ENCODE measurements at places on chromosomes 1 and 21. TPM values are rescaled to one million over a fixed set of nuclear protein-coding genes. Genes with fewer than 3 reads are reported as not detected.

Gene GFI1
- 3.3 TPM for total RNA-seq

Gene S100PBP
- 17.1 TPM for total RNA-seq

DNA sequence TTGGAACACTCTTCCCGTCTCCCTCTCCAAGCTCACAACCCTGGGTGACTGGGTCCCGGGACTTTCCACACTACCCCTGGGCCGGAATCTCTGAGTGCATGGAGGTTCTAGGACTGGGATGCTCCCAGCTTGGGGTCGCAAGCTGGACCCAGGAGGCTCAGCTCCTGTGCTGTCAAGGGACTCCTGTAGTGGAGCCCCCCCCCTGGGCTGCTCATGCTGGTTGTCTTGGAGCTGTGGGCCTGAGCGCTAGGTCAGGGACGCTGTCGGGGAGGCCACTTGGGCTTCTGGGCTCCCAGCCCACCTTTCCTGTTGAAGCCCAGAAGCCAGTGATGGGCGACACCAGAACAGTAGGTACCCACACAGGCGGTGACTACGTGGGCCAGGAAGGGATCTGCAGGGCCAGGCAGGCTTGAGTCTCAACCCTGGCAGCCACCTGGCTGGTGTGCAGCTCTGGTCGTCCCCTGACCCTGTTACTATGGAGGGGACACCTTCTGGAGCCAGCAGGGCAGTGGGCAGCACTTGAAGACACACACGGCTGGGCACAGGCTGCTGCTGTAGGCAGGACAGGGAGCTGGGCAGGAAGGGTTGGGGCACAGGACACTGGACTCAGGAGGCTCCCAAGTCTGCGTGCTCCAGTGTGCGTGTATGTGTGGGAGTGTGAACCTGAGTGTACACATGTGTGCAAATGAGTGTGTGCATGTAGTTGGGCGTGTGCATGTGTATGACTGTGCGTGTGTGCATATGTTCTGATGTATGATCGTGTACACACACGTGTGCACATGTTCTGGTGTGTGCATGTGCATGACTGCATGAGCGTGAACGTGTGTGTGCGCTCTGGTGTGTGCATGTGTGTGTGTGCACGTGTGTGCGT is 3.0 kb downstream of the MMEL1 start:
- H3K27ac ChIP-seq, result no peak overlapping the region
- peaks cover 19% of the 10 kb centered on the region for H3K4me1 ChIP-seq
- no peak for DNase-seq
- no peaks in the 10 kb centered on the region for H3K36me3 ChIP-seq

Gene CHIT1
- total RNA-seq, result 0.17 TPM

DNA sequence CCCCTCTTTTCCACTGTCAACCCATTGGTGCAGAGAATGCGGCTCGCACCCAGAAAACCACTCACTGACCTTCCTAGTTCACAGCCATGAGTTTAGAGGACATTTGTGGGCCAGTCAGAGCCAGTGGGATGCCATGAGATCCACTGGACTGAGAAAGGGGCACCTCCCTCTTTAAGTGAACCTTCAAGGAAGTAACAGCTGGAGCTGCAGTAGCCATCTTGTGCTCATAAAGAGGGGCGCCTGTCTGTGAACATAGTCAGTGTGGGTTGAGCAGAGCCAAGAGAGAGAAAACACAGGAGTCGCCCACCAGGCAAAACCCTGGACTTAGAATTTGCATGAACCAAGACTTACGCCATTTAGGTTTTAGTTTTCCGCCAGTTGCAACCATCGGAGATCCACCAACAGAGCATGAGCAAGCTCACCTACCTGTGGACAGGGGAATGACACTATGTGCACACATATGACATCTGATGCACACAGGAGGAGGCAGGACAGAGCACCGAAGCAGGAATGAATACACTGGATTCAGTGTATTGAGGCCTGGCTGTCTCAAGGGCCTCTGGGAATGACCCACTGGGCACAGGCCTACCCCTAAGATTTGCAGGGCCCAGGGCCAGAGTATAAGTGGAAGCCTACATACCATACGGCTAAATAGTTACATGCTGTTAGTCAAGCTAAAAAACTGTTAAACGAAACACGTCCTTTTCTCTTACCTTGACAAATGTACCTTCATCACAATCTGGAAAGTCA is 151.6 kb downstream of the GRIK3 start:
- peak; percentile 87 for DNase-seq
- no peak overlapping the region for H3K4me3 ChIP-seq
- peaks cover 37% of the 10 kb centered on the region for H3K27me3 ChIP-seq

Gene NBPF10
- total RNA-seq, result 0.69 TPM

- H3K4me3 ChIP-seq, result no peak overlapping the region
- no peaks in the 10 kb centered on the region for H3K36me3 ChIP-seq
- H3K27ac ChIP-seq, result no peak overlapping the region
- no peaks in the 10 kb centered on the region for H3K27me3 ChIP-seq
- DNase-seq, result no peak
Observed at GRCh38 chr1:229665912-229666558, 40.0 kb downstream of the URB2 start.

DNA sequence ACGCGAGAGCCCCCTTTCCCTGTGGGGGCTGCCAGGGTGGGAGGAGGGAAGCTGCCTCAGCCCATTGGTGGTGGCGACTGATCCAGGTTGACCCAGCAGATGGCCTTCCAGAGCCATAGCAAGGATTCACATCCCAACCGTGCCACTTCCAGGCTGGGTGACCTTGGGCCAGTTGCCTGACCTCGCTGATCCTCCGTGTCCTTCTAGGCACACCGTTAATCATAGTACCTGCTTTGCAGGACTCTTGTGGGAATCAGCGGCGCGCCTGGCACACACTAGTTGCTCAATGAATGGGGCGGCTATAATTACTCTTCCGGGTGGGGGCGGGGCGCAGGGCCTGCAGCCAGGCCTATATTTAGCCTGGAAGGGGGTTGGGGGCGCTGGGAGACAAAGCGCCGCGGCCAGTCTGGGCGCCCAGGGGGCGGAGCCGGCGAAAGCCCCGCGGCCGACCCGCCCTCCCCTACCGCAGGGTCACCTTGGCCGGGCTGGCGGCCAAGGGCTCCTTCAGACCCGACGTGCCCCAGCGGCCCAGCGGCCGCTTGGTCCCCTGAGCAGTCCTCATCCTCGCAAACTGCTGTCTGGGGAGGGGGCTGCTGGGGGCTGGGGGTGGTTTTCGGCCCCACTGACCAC is 5.1 kb downstream of the HSPB7 start:
- H3K4me3 ChIP-seq, result peak overlapping the region; percentile 72
- peaks cover 55% of the 10 kb centered on the region for H3K4me1 ChIP-seq

Gene C1orf210
- not detected for total RNA-seq

- H3K4me3 ChIP-seq, result no peak overlapping the region
- no peaks in the 10 kb centered on the region for H3K27me3 ChIP-seq
- H3K4me1 ChIP-seq, result no peaks in the 10 kb centered on the region
- H3K27ac ChIP-seq, result no peak overlapping the region
- no peak for DNase-seq
- H3K36me3 ChIP-seq, result no peaks in the 10 kb centered on the region
Observed at GRCh38 chr1:229383188-229383587, 40.3 kb upstream of the CCSAP start.

GRCh38 chr1:119266386-119266785 is 102.2 kb upstream of the HAO2 start:
- H3K36me3 ChIP-seq, result no peaks in the 10 kb centered on the region
- H3K27ac ChIP-seq, result no peak overlapping the region
- no peak overlapping the region for H3K4me3 ChIP-seq
- no peak for DNase-seq
- no peaks in the 10 kb centered on the region for H3K4me1 ChIP-seq

Gene GCSAML
- total RNA-seq, result 0.83 TPM

Gene ZBTB8B
- 0.06 TPM for total RNA-seq

Gene PRR9
- total RNA-seq, result 1.2 TPM

- H3K4me3 ChIP-seq, result no peak overlapping the region
- no peaks in the 10 kb centered on the region for H3K36me3 ChIP-seq
- no peak overlapping the region for H3K27ac ChIP-seq
- DNase-seq, result no peak
Observed at GRCh38 chr1:18603212-18603852, 27.3 kb upstream of the PAX7 start.

GRCh38 chr1:212433577-212434462 is 1.1 kb downstream of the NENF start:
- no peak for DNase-seq
- H3K36me3 ChIP-seq, result no peaks in the 10 kb centered on the region
- peaks cover 33% of the 10 kb centered on the region for H3K4me1 ChIP-seq
- no peaks in the 10 kb centered on the region for H3K27me3 ChIP-seq
- H3K4me3 ChIP-seq, result peak overlapping the region; percentile 99
- peak overlapping the region; percentile 96 for H3K27ac ChIP-seq

DNA sequence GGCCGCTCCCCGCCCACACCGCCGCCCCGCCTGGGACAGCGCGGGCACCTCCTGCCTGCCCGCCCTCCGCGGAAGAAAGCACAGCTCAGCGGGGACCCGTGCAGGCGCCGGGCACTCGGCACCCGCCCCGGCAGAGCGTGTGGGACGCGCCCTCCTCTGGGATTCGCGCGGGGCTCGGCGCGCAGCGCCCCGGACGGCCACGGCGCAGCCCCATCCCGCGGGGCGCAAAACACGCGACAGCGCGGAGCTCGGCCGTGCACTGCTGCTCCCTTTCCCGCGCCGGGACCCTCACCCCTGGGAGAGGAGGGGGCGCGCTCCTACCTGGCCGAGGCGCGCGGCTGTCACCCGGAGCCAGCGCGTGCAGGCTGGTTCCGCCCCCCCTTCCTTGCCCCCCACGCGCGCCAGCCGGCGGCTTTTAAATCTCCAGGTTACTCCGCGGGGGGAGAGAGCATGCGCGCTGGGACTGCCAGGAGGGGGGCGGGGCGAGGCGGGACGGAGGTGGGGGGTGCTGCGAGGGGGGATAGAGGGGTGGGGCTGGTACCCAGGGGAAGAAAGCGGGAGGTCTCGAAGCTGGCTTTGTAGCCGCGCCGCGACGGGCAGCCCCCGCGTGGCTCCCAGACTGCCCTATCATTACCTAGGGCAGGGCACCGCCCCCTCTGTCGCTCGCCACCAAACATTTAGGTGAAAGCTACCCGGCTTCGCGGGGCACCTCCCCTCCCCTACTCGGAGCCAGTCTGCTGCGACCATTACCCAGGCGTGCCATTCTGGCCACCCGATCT is at the start of gene SLC45A3:
Gene SLC45A3 (minus strand): TSS at position 437 of the 779 bp plus-strand sequence. CDS start 15,853 bp downstream, outside the sequence.
- no peaks in the 10 kb centered on the region for H3K27me3 ChIP-seq
- no peaks in the 10 kb centered on the region for H3K36me3 ChIP-seq
- peak within 1 kb of the TSS; percentile 40 for H3K27ac ChIP-seq
- peaks cover 20% of the 10 kb centered on the region for H3K4me1 ChIP-seq
- no peak for DNase-seq
- H3K4me3 ChIP-seq, result peak within 1 kb of the TSS; percentile 70

DNA sequence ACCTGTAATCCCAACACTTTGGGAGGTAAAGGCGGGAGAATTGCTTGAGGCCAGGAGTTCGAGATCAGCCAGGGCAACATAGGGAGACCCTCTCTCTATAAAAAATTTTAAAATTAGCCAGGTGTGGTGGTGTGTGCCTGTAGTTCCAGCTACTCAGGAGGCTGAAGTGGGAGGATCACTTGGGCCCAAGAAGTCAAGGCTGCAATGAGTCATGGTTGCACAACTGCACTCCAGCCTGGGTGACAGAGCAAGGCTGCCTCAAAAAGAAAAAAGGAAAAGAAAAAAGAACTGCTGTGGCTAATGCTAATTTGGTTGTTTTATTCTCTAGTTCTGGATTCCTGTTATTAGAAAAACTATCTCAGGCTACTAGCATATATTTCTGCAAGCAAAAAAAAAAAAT is 29.8 kb downstream of the DBT start:
- H3K36me3 ChIP-seq, result peaks cover 13% of the 10 kb centered on the region
- no peaks in the 10 kb centered on the region for H3K27me3 ChIP-seq
- H3K4me1 ChIP-seq, result no peaks in the 10 kb centered on the region

DNA sequence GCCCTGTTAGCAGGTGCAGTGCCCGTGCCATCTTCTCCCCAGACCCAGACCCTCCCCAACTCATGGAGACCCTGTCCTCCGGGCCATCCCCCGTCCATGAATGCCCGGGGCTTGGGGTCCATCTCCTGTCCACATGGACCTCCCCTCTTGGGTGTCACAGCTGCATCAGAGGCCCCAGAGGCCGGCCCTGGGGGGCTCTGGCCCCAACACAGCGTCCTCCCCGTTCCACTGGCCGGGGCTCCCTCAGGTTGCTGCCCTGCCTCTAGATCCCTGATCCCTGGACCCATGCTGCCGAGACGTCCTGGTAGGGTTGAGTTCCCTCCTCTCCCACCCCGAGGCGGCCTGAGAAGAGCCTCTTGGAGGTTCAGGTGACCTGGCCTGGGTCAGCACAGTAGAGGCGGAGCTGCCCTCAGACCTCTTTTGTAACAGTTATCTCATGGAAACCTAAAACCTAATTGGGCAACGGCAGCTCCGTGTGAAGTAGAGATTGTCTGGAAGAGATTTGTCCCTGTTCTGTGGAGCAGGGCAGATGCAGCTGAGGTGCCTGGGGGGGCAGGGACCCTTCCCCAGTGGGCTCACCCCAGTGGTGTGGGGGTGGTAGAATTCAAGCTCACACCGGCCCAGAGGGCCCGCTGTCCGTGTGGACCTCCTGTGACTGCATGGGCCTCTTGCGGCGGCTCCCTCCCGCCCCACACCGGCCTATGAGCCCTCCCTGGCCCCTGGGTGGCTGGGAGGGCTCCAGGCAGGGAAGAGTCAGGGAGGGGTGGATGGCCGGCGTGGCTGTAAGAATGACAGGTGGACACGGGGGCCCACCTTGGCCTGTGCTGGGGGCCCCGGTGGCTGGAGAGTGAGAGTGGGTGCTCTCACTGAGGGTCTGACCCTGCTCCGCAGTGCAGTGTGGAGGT is 56.1 kb downstream of the SKI start:
- H3K36me3 ChIP-seq, result peaks cover 5% of the 10 kb centered on the region
- H3K4me3 ChIP-seq, result no peak overlapping the region
- peak overlapping the region; percentile 62 for H3K27ac ChIP-seq
- no peaks in the 10 kb centered on the region for H3K27me3 ChIP-seq
- peaks cover 56% of the 10 kb centered on the region for H3K4me1 ChIP-seq
- DNase-seq, result no peak

- H3K4me3 ChIP-seq, result no peak overlapping the region
- H3K4me1 ChIP-seq, result peaks cover 5% of the 10 kb centered on the region
- no peaks in the 10 kb centered on the region for H3K27me3 ChIP-seq
- no peaks in the 10 kb centered on the region for H3K36me3 ChIP-seq
- H3K27ac ChIP-seq, result no peak overlapping the region
Observed at GRCh38 chr1:56133522-56134472, 445.6 kb downstream of the PLPP3 start.

DNA sequence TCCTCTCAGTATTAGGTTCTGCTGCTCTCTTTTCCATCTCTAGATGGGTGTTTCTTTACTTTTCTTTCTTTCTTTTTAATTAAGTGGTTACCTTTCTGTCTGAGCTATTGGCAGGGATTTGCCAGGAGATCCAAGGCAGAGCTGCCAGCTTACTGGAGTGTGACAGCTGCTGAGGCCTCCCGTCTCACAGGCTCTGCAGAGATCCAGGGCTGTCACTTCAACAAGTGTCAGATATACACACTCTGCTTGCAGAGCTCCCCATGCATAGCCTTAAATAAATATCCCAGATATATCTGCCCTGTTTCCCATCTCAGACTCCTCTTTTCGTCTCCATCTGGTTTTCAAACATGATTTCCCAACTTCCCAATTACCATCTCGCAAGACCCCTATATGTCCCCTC is 124.3 kb downstream of the NOS1AP start:
- H3K4me1 ChIP-seq, result peaks cover 15% of the 10 kb centered on the region
- no peaks in the 10 kb centered on the region for H3K27me3 ChIP-seq
- no peaks in the 10 kb centered on the region for H3K36me3 ChIP-seq
- H3K27ac ChIP-seq, result no peak overlapping the region
- DNase-seq, result no peak

GRCh38 chr1:159932296-159933285 is 7.3 kb upstream of the TAGLN2 start:
- no peaks in the 10 kb centered on the region for H3K36me3 ChIP-seq
- no peak overlapping the region for H3K4me3 ChIP-seq
- H3K27me3 ChIP-seq, result no peaks in the 10 kb centered on the region
- no peak for DNase-seq
- H3K27ac ChIP-seq, result no peak overlapping the region

Measured in esophagus muscularis mucosa (tissue), 4 donors.